ENCODE measurements at places on chromosomes 16 and 17. TPM values are rescaled to one million over a fixed set of nuclear protein-coding genes. Genes with fewer than 3 reads are reported as not detected.

FBXW10 gene
- polyA plus RNA-seq = 0.23 TPM

FAHD1 gene
- 12.4 TPM for polyA plus RNA-seq

ZNF276 gene
- 29.1 TPM for polyA plus RNA-seq

OTOP2 gene
- polyA plus RNA-seq = not detected

CD300C gene
- 0.19 TPM for polyA plus RNA-seq

DUS2 gene
- 6.2 TPM for polyA plus RNA-seq

AIPL1 gene
- 0.04 TPM for polyA plus RNA-seq

DRC3 gene
- polyA plus RNA-seq = 19.3 TPM

MYH3 gene
- polyA plus RNA-seq = 13.5 TPM

C1QTNF8 gene
- polyA plus RNA-seq = 0.23 TPM

PSMC3IP gene
- 7.0 TPM for polyA plus RNA-seq

CARD14 gene
- polyA plus RNA-seq = 0.33 TPM

CCL8 gene
- not detected for polyA plus RNA-seq

VMO1 gene
- polyA plus RNA-seq = 0.87 TPM

SLC7A5 gene
- polyA plus RNA-seq = 4.2 TPM

GJD3 gene
- polyA plus RNA-seq = not detected

HOXB6 gene
- 1.8 TPM for polyA plus RNA-seq

NAGS gene
- polyA plus RNA-seq = 0.38 TPM

KIF18B gene
- 0.11 TPM for polyA plus RNA-seq

CALB2 gene
- 0.49 TPM for polyA plus RNA-seq

PLK1 gene
- polyA plus RNA-seq = 1.6 TPM

SYT17 gene
- polyA plus RNA-seq = 2.2 TPM

PYY gene
- 0.66 TPM for polyA plus RNA-seq

ERCC4 gene
- polyA plus RNA-seq = 1.2 TPM

ZNF469 gene
- 0.14 TPM for polyA plus RNA-seq

WSCD1 gene
- 1.2 TPM for polyA plus RNA-seq

CSH2 gene
- polyA plus RNA-seq = not detected

KRTAP3-1 gene
- not detected for polyA plus RNA-seq

ABCC12 gene
- polyA plus RNA-seq = not detected

PROCA1 gene
- 3.1 TPM for polyA plus RNA-seq

C16orf89 gene
- polyA plus RNA-seq = 1.6 TPM

OVCA2 gene
- polyA plus RNA-seq = 46.3 TPM

HERPUD1 gene
- 144 TPM for polyA plus RNA-seq

CLEC18A gene
- polyA plus RNA-seq = 2.2 TPM

All from pancreas (tissue), 10 donors.